ENCODE measurements at places on chromosomes 12 and 14. TPM values are rescaled to one million over a fixed set of nuclear protein-coding genes. Genes with fewer than 3 reads are reported as not detected.

DNA sequence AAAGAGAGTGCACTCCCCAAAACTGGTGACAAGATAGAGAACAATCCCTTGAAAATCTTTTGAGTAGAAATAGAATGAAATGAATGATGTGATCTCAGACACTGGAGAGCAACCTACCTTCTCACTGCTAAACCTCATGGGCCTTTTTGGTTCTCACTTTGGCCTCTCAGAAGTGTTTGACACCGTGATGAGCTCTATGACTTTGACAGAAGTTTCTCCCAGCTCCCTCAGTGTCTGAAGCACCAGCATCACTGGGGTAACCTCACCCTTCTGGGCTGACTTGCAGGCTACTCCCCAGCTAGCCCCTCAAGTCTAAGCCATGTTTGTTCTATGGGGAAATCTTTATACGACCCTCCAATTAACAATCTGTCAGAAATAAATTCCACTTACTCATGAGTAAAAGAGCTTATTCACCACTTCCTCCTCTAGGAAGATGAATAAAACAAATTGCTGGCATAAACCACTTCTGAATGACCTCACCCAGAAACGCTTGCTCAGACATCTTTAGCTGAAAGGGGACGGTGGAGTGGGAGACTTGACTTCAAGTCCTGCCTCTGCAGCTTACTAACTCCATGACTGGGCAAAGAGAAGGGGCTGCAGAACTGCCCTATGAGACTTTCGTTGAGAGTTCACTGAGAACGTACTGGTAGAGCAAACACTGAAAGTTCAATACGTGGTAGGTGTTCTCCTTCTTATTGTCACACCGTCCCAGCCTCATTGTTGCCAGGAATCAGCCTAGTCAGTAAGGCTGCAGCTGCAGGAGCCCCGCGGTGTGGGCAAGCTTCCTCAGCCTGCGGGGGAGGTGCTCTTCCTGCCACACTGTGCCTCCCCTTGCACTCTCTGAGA is 46.5 kb downstream of the ST8SIA1 start:
- peak; percentile 71 for DNase-seq

GRCh38 chr14:83709116-83709515 is 1820.8 kb upstream of the FLRT2 start:
- DNase-seq: no peak

DNA sequence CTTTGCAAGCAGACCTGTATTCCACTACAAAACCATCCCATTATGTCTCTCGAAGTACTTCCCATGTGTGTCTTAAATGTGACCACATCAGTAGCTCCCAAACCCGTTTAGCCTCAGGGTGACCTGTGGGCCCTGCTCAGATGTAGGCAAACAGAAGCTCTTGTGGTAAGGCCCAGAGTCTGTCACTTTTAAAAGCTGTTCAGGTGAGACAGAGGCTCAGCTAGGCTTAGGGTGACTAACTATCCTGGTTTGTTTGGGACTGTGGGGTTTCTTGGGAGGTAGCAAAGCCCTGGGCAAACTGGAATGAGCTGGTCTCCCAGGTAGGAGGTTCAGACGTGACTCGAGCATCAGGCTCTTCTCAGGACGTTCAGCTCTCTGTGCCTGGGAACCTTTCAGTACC is 64.5 kb upstream of the VASH1 start:
- no peak for DNase-seq

DNA sequence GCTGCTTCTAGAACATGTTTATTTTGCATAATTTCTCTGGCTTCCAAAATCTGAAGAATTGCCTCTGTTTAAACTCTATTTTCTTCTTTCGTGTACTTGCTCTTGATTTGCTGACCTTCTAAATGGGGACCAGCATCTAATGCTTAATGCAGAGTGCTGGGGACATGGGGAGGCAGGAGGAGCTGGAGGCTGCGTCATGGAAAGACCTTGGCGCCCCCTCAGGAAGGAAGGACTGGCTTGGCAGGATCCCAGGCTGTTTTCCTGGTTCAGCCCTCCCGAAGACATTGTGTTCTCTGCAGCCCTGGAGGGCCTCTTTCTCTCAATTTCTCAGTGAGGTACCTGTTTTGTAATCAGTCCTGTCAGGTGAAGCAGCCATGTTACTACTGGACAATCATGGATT is 5.5 kb downstream of the PRKCH start:
- peak; percentile 12 for DNase-seq

The GLS2 gene
- 0.32 TPM for total RNA-seq

The KRT79 gene
- total RNA-seq: not detected

The NANOG gene
- total RNA-seq: not detected

The GLIPR1L2 gene
- not detected for total RNA-seq

The PLEKHG7 gene
- not detected for total RNA-seq

All from M059J (cell line).